GM23248 (cell line): ENCODE measurements at places on chromosomes 6 and 20.

GRCh38 chr6:109308018-109308492 lies 74.2 kb downstream of the CD164 start:
- H3K4me3 ChIP-seq, result no peak overlapping the region
- H3K36me3 ChIP-seq, result no peaks in the 10 kb centered on the region
- peaks cover 16% of the 10 kb centered on the region; the same call in 1 of the 2 replicates for H3K4me1 ChIP-seq
- peak overlapping the region; percentile 50 for H3K27ac ChIP-seq
- DNase-seq, result peak; percentile 97
- H3K27me3 ChIP-seq, result no peaks in the 10 kb centered on the region

- no peaks in the 10 kb centered on the region for H3K4me1 ChIP-seq
- H3K4me3 ChIP-seq, result no peak overlapping the region
- no peaks in the 10 kb centered on the region for H3K36me3 ChIP-seq
Observed at GRCh38 chr6:14903176-14904038, 342.5 kb upstream of the JARID2 start.

GRCh38 chr6:138666636-138667035 lies 106.9 kb upstream of the CCDC28A start:
- H3K4me1 ChIP-seq, result 0 out of 2 replicates have a peak, but pooled peaks cover 6% of the 10 kb centered on the region
- no peak overlapping the region for H3K27ac ChIP-seq
- H3K27me3 ChIP-seq, result no peaks in the 10 kb centered on the region
- DNase-seq, result no peak

DNA sequence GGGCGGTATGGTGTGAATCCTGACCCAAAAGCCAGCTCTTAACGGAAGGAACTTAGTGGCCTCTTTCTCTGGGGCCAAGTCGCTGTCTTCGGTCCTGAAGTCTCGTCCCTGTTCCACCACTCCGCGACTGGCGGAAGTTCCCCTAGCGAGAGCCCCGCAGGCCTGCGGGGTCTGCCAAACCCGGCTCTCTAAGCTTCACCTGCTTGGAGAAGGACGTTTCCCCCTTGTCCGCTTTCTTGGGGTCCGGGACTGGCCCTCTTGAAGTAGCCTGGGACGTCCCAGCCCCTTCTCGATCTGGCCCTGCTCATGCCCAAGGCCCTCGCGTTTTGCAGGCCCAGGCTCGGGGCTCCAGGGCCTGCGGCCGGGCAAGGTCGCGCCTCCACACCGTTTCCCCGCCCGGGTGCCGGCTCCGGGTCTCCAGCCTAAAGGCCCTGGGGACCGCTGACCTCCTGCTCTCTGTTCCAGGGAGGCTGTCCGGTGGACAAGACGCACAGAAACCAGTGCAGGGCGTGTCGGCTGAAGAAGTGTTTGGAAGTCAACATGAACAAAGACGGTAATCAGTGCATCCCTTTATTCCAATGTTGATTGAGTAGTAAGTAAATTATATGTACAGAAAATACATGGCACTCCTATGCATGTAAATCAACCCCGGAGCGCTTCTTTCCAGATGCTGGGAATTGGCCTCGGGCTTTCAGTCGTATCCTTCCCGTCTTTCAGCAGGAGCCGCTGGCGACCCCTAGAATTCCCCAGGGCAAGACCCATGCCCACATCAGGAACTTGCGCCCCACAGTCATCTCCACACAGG lies 8.8 kb downstream of the NR2E1 start:
- H3K27ac ChIP-seq, result no peak overlapping the region
- H3K4me3 ChIP-seq, result no peak overlapping the region
- no peaks in the 10 kb centered on the region for H3K36me3 ChIP-seq

DNA sequence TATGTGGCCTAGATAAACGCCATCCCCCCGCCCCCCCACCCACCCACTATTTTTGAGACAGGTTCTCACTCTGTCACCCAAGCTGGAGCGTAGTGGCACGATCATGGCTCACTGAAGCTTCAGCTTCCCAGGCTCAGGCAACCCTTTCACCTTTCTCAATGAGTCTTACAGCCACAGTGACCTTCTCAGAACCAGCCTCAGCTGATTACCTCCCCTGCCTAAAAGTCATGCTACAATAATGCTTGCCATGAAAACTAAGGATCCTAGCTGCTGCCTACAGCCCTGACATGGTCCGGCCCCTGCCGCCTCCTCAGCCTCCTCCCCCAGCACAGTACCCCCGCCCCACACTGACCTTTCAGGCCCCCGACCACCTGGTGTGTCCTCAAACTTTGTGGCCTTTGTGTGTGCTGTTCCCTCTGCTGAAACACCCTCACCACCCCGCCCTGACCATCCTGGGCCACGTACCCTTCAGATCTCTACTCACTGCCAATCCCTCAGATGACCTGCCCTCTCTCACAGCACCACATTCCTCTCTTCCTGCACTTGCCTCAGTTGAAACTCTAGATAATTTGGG lies 31.3 kb downstream of the PNPLA1 start:
- no peaks in the 10 kb centered on the region for H3K36me3 ChIP-seq
- H3K4me3 ChIP-seq, result no peak overlapping the region
- H3K27ac ChIP-seq, result no peak overlapping the region
- H3K4me1 ChIP-seq, result peaks cover 9% of the 10 kb centered on the region
- H3K27me3 ChIP-seq, result no peaks in the 10 kb centered on the region
